NCI-H1092 (cell line): ENCODE measurements at places on chromosomes 2 and 18.
A peak's percentile ranks its signal among the peaks of the same experiment; 100 is the strongest.

DNA sequence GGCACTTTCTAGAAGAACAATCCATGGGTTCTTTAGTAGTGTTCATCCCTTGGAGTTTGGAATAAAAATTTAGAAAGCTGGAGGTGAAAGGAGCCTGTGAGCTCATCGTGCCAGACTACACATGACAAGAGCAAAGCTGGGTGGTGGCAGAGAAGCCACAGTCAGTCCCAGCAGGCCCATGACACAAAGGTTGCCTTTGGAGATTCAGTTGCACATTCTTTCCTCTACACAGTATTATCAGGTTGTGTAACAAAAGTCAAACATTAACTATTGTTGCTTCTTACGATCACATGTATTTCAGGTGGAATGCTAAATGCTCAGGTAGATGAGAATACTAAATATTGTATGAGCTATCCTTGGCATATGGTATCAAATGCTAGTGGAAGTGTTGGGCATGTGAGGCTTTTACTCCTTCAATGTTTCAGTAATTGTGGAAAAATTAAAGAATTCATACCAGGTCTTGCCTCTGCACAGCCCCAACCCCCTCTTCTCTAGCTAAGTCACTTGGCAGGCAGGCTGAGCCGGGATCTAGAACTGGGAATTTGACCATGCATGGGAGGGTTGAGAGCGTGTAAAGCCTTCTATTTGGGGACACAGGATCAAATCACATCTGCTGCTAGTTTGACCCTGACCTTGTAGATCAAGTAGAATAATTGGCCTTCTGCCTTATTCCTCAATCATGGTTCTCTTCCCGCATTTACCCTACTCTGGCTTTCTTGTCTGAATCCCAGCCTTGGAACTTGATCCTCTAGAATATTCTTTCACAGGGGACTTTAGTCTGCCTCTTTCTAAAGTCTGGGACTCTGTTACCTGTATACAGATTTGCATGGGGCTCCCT is 230.9 kb downstream of the GCA start:
- no peak for DNase-seq

GRCh38 chr18:23943104-23943503 is 71.5 kb upstream of the TTC39C start:
- no peak for DNase-seq

DNA sequence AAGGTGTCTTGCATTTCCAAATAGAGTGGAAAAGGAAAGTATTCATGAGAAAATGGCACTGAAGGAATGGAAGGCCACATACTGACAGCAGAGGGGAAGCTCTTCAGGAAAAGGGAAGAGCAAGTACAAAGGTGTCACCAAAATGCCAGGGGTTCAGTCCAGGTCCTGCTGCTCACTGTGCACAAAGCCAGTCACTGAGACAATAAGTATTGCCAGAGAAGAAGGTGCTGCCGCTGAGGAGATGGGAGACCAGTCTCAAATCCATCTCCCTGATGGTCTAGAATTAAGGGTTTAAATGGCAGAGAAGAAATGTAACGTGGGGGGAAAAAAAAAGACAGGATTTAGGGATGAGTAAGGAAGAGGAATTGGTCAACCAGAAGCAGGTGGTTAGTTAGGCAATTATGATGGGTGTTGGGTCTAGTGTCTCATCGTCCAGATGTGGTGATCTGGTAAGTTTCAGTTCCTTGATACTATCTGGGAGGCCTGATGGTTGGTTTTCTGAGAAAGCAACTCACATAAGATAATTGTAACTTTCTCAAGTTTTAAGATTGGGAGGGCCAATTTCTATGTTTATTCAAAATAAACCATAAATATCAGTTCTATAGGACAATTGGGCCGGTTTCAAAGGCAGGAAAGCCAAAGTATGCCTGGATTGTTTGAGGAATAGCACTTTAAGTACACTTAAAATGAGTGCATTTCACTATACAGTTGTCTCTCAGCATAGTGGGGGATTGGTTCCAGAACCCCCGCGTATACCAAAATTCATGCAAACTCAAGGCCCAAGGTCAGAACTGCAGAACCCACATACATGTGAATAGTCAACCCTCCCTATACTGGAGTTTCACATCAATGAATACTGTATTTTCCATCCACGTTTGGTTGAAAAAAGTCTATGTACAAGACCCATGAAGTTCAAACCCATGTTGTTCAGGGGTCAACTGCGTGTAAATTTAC is 109.1 kb upstream of the DNAJC10 start:
- no peak for DNase-seq

GRCh38 chr2:163401481-163401880 is 334.3 kb downstream of the FIGN start:
- DNase-seq = no peak

DNA sequence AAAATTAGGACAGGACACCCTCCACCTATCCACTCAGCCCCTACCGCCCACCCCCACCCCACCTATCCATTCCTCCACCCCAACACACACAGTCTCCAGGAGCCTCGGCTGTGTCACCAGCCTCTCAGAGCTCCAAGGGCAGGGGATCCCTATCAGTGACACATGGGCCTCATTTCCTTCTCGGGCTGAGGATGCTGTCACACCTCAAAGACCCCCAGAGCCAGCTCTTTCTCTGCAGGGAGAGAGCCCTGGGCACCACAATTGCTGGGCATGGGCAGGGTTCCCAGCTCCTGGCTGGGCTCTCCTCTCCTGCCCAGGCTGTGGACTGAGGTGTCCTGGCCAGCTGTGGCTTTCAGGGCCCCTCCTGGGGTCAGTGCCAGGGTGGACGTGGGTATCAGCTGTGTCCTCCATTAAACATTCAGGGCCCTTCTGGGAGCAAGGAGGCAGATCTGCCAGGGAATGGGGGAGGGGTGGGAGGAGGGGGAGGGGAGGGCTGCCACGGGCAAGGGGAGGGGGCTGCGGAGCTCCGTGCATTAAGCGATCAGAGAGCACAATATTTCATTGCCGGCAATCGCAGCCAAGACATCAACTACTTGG is 14.3 kb upstream of the ECEL1 start:
- no peak for DNase-seq

GRCh38 chr2:227349989-227350612 is 25.1 kb downstream of the MFF start:
- no peak for DNase-seq

DNA sequence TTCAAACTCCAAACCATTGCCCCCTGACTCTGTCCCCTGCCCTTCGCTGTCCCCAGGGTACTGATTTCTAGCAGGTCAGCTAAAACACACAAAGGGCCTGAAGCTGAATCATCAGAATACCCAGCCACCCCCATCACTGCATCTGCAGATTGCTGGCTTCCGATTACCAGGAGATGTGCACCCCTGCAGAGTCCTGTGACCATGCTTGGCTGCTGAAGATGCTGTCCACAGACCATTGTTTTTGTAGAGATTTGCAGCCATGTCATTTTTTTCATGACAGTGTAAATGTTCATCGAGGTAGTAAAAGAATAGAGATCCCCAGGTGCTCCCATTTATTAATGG is 463.3 kb downstream of the STK39 start:
- DNase-seq = no peak

- DNase-seq = no peak
These were observed 266.5 kb downstream of the NEDD4L start for GRCh38 chr18:58310517-58310916.

GRCh38 chr2:213290501-213290900 is 6.2 kb downstream of the SPAG16 start:
- DNase-seq = no peak

DNA sequence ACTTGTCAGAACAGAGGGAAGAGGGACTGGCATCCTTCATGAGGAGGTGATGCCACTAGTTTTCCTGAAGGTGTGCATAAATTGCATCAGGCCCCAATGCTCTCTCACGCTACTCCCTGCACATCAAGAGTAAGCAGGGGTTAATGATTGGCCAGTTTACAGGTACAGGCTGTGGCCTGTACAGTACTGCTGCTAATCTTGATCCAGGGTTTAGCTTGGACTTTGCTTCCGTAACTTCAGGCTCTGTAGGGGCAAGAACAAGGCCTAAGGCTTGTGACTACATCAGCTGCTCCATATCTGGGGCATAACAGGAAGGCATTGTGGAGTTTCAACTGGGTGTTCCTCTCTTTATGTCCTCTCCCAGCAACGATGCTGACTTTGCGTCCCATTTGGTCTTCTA is 96.8 kb upstream of the FZD7 start:
- DNase-seq = no peak

GRCh38 chr2:39437522-39438296 is 624 bp upstream of the MAP4K3 start:
- DNase-seq = no peak

- no peak for DNase-seq
These were observed 1774.8 kb upstream of the CELF4 start for GRCh38 chr18:39340418-39340817.

DNA sequence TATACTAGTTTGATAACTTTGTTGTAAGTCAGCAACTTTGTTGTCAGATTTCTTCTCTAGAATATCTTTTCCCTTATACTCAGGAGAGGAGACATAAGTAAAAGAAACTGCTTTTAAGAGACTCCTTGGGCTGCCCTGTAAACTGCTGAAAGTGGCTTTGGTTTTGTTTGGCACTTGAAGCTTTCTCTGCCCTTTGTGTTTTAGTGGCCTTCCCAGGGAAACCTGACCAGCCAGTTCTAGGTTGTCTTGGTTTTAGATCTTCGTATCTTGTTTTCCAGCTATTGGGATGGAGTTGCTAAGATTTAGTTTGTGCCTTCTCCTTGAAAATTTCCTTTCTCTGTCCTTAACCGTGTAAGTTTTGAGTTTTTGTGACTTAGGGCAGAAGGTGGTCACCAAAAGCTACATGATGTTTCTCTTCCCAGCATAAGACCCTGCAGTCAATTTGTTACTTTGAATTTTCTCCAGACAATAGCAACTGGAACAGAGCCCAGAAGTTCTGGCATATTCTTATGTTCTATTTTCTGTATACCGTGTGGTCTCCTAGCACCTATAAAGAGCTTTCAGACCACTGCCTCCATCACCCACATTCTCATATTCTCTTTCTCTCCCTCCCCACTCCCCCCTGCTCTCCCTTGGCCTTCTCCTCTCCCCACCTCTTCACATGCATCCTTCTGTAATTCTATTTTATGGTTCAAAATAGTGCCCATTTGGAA is 81.1 kb downstream of the BOLA3 start:
- DNase-seq = no peak

GRCh38 chr2:70789304-70790135 is 923 bp downstream of the FIGLA start:
- DNase-seq = peak; percentile 47

DNA sequence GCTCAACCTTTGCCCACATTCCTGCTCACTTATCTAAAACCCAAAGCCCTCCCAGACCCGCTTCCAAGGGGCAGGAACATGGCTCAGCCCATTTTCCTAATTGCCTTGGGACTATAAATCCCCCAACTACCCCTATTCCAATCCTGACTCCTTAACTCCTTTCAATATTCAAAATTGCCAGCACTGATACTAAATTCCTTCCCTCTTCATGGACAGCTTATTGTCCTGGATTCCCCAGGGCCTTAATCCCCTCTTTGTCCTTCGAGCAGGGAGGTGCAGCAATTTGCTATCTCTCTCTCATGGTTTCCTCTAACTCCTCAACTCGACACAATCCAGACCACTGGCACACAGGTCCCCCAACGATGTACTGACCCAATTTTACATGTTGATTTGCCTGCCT is 99.1 kb downstream of the SLC25A12 start:
- no peak for DNase-seq

DNA sequence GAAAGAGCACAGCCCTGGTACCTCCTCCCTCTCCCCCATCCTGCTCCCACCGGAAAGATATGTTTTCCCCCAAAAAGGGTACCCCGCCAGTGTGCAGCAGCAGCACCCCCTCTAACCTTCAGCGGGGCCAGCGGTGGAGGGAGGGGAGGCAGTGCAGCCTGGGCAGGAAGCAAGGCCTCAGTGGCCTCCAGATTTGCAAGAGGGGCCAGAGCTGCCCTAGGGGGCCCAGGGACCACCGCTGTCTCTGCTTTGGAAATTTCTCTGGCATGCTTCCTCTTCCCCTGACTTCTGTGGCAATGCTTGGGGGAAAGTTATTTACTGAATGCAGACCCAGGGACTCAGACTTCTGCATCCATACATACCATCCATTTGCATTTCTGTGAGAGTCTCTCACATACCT is 111.5 kb downstream of the KLHL29 start:
- no peak for DNase-seq

- DNase-seq = no peak
These were observed 52.7 kb upstream of the PELI1 start for GRCh38 chr2:64196963-64197362.

DNA sequence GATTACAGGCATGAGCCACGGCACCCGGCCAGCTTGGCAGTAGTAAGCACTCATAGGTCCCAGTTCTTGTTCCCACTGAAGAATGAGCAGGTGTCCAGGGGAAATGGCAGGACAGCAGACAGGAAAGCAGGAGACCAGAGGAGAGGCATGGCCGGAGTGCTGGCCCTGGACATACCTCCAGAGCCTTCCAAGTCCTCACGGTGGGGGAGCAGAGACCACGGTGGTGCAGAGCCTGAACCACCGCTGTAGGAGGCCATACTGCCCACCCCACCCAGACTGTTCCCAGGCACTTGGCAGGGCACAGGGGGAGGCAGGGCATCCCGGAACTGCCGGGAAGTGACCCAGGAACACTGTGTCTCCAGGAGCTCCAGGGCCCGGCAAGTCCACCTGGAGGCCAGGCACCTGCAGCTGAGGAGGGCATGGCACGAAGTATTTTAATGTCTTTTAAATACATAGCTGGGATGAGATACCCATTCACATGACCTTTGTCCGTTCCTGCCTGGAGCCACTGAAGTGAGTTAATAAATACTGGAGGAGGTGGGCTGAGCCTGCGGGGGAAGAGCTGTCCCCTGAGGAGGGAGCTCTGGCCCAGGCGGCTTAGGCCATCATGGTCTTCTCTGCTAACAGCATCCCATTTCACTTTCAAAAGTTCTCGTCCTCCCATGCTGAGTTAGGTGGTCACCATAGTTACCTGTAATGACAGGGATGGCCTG is 49.7 kb upstream of the TFCP2L1 start:
- DNase-seq = no peak

DNA sequence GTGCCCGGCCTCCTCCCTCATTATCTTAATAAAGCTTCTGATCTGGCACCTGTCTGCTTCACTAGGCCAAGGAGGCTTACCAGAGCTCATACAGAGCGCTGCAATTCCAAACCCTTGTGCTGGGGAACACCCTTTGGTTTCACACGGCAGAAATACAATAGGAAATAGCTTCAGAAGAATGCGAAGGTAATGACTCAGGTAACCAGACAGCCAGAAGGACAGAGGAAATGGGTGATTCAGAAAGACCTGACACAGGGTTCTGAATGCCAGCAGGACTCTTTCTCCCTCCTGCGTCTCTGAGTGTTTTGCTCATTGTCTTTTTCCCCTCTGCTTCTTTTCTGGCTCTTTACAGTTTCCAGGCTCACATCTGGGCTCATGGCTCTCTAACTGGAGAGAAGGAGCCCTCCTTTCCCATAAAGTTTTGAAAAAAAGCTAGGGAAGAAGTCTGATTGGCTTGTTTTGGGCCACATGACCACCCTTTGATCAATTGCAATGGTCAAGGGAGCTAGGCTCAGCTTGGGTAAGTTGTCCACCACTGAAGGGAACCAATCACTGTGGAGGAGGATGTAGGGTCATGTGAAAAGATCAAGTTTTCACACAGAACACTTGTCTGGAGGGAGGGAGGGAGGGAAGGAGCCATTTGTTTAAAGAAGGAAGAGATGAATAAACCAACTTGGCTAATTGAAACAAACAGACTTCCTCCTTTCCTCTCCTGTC is 90.5 kb upstream of the UPP2 start:
- DNase-seq = no peak
